ENCODE measurements at places on chromosomes 7 and 10.

DNA sequence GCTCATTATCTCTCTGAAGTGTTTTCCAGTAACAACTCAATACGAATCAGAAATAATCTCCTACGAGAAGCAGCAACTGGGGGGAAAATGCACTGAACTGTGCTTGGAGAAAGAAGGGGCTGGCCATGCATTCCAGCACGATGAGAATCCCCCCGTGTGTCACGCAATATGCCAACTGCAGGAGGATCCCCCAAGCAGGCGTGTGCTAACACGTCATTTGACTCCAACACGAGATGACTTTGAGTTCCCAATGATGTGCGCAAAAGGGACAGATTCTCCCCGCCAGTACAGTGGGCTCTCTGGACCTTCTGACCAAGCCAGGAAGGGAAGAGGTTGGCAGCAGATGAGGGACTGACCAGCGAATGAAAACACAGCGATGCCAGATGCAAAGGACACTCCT, 105.5 kb downstream of the KCNMA1 start:
- no peak for DNase-seq

GRCh38 chr7:48337012-48337621, 165.9 kb downstream of the ABCA13 start:
- DNase-seq: peak; percentile 1

DNA sequence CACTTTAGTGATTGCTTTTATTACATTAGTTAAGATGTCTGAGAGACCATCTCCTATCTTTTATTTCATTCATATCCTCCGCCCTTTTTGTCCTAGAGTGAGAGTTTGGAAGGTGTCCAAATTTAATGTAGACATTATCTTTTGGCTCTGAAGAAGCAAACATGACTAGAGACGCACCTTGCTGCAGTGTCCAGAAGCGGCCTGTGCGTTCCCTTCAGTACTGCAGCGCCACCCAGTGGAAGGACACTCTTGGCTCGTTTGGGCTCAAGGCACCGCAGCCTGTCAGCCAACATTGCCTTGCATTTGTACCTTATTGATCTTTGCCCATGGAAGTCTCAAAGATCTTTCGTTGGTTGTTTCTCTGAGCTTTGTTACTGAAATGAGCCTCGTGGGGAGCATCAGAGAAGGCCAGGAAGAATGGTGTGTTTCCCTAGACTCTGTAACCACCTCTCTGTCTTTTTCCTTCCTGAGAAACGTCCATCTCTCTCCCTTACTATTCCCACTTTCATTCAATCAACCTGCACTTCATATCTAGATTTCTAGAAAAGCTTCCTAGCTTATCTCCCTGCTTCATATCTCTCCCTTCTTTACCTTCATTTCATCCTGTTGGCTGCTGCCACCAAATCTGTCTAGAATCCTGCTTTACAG, 10.4 kb upstream of the CLCN1 start:
- DNase-seq: no peak

DNA sequence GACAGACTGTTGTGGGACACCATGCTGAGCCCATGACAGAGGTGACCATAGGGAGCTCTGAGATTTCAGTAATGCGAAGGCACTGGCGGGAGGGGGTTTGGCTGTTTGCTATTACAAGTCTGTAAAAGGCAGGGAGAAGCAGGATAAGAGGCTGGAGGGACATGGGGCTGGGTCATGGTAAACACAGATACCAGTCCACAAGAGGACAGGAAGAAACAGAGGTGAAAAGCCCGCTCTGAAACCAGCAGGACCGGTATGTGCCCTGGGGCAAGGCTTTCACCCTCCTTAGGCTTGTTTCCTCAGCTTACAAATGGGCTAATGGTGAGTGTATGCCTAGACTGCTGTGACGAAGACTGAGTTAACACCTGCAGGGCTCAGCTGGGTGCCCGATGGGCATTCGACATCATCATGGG, 34.1 kb downstream of the ANXA11 start:
- peak; percentile 69 for DNase-seq

DNA sequence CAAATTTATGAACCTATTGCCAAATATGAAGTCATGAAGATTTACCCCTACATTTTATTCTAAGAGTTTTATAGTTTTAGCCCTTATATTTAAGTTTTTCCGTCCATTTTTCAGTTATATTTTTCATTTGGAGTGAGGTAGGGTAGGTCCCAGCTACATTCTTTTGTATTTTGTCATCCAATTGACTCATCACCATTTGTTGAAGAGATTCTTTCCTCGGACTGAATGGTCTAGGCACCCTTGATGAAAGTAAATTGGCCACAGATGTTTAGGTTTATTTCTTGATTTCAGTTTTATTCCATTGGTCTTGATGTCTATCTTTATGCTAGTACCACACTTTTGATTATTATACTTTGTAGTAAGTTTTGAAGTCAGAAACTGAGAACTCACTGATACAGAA, 22.7 kb downstream of the CYP2C19 start:
- no peak for DNase-seq

- no peak for DNase-seq
Observed at GRCh38 chr7:122040147-122040546, 103.9 kb downstream of the AASS start.

DNA sequence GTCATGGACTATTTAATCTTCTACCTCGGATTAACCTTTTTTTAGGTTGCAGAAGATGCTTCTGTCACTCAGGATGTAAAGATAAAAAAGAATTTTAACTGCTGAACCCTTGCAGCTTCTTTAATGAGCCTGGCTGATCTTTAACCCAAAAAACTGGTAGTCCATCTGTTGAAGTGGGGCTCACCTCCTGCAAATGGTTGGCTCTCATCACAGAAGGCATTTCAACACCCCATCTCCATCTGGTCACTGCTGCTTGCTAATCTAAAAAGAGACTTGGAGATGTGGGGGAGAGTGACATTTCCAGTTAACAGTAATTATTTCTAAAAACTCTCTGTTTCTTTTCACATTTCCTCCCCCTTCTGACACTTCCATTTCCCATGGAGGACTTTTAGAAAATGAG, 208.6 kb downstream of the LHFPL3 start:
- no peak for DNase-seq

GRCh38 chr10:43220657-43221418, 46.0 kb downstream of the RASGEF1A start:
- no peak for DNase-seq

DNA sequence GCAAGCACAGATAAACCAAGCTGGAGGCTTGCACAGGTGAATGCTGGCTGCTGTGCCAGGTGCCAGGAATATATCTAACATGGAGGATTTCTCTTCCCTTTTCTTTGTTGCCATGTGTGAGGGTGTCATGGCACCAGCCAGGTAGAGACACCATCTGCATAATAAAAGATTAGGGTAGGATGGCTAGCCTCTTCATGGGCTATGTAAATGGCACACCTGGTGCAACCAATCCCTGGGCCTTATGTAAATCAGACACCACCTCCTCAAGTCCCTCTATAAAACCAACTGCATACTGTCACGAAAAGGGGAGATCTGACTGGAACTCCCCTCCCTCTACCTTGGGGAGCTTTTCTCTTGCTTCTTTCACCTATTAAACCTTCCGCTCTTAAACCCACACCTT, 322.5 kb upstream of the POM121L12 start:
- no peak for DNase-seq

DNA sequence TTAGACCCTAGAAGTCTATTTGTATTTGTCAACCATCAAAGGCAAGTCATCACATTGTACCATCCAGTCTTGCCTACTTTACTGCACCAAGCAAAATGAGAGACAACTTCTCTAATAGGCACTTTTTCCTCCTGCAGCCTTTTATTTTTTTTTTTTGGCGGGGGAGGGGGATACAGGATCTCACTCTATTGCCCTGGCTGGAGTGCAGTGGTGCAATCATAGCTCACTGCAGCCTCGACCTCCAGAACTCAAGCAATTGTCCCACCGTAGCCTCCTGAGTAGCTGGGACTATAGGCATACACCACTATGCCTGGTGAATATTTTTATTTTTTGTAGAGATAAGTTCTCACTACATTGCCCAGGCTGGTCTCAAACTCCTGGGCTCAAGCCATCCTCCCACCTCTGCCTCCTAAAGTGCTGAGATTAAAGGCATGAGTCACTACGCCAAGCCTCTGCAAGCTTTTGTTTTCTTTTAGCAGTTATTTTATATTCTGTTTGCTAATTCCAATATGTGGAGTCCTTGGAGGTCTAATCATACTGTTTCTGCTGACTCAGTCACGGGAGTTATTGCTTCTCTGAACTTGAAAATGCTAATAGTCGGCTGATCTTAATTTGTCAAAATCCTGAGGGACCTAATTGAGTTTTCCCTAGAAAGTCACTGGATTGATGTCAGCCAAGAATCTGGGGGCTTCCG, 14.2 kb downstream of the KPNA7 start:
- no peak for DNase-seq

GRCh38 chr7:107090457-107090856, 46.0 kb downstream of the PRKAR2B start:
- DNase-seq: peak; percentile 88

DNA sequence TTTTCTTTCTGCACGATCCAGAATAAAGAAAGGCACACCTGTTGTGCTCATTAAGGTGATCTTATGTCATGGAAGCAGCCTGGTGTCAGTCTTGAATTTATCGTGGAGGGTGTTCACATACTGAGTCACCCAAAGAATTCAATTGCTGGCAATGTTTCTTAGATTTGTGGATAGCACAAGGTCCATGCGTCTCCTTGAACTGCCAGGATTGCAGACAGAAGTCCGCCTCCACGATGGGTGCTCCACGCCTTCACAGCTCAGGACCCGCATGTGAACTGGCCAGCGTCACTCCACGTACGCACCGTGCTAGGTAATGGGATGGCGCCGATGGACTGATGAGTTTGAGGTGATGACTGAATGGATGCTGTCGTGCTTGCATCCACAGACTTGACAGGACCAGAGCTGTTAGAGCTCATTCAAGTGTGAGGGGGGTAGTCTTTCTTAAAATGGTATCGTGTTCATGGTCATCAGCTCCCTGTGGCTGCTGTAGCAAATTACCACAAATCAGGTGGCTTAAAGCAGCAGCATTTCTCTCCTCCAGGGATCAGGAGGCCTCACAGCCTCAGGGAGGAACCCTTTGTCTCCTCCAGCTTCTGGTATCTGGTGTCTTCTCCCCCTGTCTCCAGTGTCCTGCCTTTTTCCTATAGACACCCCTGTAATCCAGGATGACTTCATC, 65.4 kb upstream of the DNAJB6 start:
- DNase-seq: no peak

DNA sequence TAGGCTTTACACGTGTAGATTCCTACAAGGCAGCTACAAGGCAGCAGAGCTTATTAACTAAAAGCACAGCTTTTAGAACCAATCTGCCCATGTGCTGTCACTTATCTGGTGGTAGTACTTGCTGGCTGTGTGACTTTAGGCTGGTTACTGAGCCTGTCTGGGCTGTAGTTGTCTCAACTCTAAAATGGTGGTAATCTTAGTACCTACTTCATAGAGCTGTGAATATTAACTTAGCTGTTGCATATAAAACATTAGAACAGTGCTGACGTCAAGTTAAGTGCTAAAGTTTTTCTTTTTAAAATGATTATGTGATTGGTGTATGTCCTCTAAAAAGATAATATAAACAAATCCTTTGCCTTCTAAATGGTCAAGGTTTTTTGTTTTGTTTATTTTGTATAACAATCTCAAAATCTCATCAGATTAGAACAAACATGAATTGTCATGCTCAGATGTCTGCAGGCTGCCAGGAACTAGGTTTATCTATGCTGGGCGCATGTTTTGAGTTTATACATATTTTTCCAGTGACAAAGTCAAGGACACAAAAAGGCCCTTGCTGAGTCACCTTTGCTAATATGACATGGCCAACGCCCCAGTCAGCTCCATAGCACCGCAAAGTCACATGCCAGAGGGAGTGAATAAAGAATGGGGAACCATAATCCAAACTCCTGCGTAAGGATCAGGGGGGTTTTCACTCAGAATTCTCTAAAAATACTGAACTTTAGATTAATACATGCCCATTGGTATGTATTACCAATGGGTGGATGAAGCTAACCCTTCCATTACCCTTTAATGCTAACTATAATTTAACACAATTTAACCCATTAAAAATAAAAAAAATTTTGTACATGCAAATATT, 39.8 kb upstream of the ARL4A start:
- DNase-seq: no peak

Measured in NCI-H146 (cell line).